ENCODE measurements at places on chromosomes 4 and X.

- DNase-seq = no peak
Observed at GRCh38 chrX:124592744-124593143, 246.4 kb downstream of the SH2D1A start.

- no peak for DNase-seq
Observed at GRCh38 chr4:165118256-165118909, 5.7 kb upstream of the TMEM192 start.

GRCh38 chrX:110383414-110383813 is 24.8 kb downstream of the RTL9 start:
- DNase-seq = no peak

DNA sequence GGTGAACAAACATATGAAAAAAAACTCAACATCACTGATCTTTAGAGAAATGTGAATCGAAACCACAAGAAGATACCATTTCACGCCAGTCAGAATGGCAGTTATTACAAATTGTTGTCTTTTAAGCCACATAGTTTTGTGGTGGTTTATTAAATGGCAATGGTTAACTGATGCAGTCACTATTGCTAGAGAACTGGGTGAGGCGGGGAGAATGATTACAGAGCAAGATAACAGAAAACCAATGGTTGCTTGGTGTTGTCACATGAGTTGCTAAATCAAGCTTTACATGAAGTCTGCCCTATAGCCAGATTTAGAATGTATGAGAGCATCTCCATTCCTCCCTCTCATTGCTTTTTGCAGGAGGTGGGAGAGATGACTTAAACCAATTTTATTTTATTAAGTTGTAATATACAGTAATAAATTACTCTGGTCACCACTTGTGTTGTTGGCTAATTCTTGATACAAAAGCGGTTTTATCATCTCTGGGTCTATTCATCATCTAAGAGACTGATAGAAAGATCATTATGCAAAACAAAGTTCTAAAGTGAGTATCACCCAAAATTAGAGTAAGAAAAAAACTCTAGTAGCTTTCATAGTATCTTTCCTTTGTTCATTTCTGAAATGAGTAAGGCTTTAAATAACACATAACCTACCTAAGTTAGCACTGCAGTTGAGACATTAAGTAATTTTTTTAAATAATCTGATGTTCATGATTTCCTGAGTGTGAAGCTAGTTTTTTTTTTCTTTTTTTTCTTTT is 859.5 kb downstream of the STIM2 start:
- DNase-seq = no peak

DNA sequence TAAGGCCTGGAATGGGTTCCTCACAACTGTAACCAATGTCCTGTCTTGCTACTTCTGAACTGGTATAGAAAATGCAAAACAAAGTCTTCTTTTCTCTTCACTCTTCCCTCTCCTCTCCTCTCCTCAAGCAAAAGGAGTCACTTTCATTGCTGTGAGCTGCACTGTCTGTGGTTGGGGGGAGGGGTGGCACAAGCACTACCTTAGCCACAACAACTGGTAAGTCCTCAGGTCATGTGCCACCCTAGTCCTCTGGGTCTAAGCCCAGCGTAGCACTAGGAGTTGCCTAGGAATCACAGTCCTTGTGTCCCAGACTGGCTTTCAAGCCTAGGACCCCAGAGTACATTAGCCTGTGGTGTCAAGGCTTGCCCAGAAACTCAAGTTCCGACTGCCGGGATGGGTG is 859.3 kb upstream of the AMOT start:
- DNase-seq = no peak

GRCh38 chr4:108683479-108683878 is 33.1 kb downstream of the OSTC start:
- peak; percentile 16 for DNase-seq

- DNase-seq = no peak
Observed at GRCh38 chr4:102174719-102175189, 170.5 kb downstream of the SLC39A8 start.

GRCh38 chr4:8331575-8331955 is 62.0 kb downstream of the HTRA3 start:
- no peak for DNase-seq

DNA sequence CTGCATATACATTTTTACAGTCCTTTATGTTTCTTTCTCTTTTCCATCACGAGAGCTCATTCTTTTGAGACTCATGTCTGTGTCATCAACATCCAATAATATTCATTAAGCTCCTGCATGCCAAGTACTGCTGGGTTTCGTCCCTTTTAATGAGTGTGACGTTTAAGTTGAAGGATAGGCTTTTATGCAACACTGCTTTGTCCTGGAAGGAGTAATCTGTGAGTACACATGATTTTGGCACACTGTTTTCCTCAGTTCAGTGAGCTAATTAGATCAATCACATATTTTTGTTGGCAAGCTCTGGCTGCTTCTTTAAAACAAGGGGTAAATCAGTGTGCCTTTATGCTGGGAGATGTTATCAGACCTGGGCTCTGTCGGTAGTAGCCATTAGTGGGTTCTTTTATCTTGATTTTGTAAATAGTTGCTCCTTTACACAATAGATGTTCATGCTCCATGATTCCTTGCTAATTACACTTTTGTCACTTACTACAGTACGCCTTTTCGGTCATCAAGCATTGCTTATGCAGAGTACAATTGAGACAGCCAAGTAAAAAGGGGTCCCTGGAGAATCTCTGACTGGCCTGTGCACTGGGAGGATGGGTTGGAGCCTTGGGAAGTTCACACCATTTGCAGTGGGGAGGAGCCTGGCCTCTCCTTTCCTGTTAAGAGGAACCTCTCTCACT is 132.6 kb downstream of the FHIP1A start:
- peak; percentile 77 for DNase-seq

GRCh38 chr4:26069218-26069617 is 155.2 kb downstream of the SMIM20 start:
- DNase-seq = no peak

GRCh38 chr4:149493492-149493891 is 322.2 kb downstream of the IQCM start:
- no peak for DNase-seq

GRCh38 chrX:136747003-136747986 is 33.4 kb downstream of the ARHGEF6 start:
- no peak for DNase-seq

DNA sequence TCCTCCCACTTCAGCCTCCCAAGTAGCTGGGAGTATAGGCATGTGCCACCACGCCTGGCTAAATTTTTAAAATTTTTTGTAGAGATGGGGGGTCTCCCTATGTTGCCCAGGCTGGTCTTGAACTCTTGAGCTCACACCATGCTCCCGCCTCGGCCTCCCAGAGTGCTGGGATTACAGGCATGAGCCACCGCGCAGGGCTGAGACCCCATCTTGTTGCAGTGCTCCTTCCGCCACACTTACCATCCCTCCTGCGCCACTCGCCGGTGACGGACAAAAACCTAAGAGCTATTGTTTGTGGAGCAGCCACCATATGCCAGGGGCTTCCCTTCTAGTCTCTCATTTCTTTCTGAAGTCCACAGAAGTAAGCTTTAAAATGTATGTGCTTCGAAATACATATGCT is 34.5 kb downstream of the NSG1 start:
- no peak for DNase-seq

DNA sequence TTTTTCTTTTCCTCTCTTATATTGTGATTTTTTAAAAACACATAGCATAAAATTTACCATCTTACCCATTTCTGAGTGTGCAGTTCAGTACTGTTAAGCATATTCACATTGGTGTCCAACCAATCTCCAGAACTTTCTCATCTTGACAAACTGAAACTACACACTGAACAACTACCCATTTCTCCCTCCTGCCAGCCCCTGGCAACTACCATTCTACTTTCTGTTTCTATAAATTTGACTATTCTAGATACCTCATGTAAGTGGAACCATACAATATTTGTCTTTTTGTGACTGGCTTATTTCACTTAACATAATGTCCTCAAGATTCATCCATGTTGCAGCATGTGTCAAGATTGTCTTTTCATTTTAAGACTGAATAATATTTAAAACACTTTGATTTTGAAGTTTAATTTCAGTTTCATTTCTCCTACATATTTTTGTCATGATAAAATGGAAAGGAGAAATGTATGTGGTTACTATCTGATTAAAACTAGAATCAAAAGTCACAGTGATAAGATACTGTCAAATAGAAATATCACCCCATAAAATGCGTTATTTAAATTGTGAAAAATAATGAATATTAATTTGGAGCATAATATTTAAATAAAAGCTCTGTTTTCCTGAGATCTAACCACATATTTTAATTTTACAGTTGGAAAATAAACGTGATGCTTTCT is 122.8 kb downstream of the DIPK2B start:
- no peak for DNase-seq

DNA sequence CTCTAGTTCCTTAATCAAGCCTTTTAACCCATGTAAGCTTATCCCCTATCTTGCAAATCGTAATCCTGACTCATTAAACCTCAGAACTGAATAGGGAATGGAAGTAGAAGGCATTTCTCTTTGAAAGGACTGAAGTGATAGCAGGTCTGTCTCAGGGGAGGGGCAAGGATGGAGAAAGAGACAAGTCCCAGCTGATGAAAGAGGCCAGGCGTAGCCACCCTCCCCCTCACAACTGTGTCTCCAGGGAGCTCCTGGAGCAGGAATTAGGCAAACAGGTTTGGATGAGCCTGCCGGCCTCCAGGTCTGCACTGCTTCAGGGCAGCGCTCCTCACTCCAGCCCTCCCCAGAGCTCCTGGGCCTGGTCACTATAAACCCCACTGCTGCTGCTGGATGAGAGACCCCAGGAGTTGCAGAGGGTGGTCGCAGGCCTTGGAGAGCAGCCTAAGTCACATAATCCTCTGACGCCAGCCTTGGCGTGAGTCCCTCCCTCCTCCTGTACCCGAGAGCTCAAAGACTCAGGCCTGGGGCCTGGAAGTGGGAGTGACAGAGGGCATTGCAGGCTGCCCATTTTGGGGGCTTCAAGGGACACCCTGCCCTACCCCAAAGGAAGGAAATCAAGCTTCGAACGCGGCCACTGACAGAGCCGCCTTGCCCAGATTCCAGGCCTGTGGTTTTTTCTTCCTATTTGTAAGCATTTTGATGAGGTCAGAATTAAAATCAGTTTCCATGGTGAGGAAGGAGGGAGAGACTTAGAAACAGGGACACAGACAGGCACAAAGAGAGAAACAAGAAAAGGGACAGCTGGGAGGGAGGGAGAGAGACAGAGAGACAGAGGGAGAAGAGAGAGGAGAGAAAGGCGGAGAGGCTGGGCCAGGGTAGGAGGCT is 21.2 kb upstream of the MSX1 start:
- DNase-seq = no peak

GRCh38 chr4:142222127-142222526 is 585.7 kb downstream of the IL15 start:
- no peak for DNase-seq

DNA sequence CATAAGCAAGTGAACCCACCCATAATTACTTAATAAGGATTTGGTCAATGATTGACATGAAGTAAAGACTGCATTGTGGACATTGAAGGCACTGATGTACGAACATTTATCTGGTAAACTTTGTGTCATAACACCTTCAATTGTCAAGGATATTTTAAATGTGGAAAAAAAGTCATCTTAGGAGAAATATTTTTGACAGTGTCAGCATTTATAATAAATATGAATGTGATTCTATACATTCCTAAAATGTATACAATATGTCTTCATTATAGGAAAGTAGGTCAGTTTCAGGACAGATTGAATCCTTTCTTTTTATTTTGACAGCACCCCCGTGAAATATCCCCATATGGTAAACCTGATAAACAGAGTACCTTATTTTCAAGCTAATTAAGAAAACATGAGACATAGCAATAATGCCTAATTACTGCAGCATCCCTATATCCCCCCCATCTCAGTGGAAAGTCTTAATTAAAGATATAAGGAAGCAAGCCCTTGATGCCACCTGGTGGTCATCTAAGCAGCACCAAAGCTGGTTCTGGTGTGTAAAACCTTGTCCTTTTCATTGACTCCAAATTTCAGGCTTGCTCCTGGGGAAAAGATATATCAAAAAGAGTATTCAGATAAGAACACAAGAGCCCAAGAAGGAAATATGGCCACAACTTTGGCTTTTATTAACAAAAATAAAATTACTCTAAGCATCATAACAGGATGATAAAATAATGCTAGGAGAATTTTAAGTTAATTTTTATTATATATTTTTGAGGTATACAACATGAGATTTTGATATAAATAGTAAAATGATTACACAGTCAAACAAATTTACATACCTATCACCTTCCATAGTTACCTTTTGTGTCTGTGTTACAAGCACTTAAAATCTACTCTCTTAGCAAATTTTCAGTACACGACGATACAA is 379.7 kb downstream of the TLL1 start:
- peak; percentile 14 for DNase-seq

GRCh38 chr4:55345980-55346850 is at the start of gene SRD5A3:
Gene SRD5A3, plus strand, starts transcription at chr4:55346242. Its CDS starts 95 bp downstream, at chr4:55346337.
- DNase-seq = peak; percentile 71

- DNase-seq = no peak
Observed at GRCh38 chr4:56981795-56982201, 3.1 kb downstream of the POLR2B start.

- peak; percentile 8 for DNase-seq
Observed at GRCh38 chr4:56048383-56048701, 99.6 kb downstream of the CEP135 start.

DNA sequence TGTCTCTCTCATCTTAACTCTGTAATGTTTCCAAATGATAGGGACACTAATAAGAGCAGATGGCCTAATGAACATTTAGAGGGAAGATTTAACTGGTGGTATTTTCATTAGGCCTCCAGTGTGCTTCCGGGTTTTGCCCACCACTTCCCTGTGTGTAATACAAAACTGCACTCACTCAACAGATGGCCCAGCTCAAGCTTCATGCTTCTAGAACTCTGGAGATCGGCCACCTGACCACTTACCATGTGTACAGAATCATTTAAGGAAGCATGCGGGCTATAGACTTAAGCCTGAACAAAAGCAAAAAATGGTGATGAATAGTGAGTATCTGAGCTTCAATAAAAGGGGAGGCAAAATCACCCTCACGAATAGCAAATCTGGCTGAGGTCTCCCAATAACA is 89.3 kb downstream of the SH2D1A start:
- DNase-seq = no peak

GRCh38 chrX:11941571-11941970 is 183.5 kb downstream of the MSL3 start:
- no peak for DNase-seq

- no peak for DNase-seq
Observed at GRCh38 chr4:119666653-119667091, 38.1 kb upstream of the PDE5A start.
